Activated T-helper 9 cell treated with anti-CD3 and anti-CD28 coated beads, Interleukin-2, amount 50 U/mL, for 16 hours (primary cell): ENCODE measurements at places on chromosomes 4 and X.

DNA sequence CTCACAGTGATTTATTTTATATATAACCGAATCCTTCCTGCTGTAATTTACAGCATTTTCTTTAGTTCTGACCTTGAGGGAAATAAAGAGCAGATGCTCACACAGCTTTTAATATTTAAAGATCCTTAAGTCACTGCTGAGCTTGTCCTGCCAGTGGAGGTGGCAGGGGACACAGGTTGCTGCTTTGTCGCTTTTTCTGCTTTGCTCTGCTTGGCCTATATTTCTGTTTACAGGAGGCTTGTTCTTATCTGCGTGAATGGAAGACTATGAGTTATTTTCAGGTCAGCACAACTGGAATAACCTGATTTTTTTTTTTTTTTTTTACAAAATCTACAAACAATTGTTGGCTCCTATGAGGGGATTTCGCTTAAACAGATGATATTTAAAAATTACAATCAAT lies 2.3 kb downstream of the TXK start:
- no peak for DNase-seq

DNA sequence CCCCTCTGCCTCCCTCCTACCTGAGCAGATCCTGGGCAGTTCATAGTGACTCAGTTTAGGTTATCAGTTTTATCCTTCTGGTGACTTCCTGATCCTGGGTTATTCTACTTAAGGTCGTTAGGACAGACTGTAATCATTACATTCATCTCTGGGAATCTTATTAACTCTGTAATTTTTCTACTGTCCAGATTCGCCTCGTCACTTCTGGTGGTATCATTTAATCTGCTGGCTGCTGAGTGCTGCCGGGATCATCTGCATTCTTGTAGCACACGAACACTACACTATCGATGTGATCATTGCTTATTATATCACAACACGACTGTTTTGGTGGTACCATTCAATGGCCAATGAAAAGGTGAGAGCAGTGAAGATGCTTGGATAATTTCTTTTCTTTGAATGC lies 23.0 kb upstream of the CYP2U1 start:
- DNase-seq: no peak

GRCh38 chrX:44080083-44080482 lies 106.9 kb upstream of the NDP start:
- DNase-seq: no peak

DNA sequence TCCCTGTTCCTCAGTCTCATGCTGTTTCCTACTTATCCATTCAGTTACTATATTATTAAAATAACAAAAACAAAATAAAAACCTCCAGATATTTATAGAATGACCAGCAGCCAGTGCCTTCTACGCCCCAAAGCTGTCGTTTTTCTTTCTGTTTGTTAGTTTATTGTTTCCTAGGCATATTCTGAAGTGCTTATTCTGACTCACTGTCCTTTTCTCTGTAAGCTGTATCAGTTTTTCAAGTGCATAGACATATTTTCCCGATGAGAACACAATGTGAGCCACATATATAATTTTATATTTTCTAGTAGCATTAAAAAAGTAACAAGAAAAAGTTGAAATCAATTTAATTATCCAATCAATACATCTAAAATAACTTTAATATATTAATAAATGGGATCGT lies 2158.6 kb upstream of the TENM3 start:
- DNase-seq: no peak

- no peak for DNase-seq
These were observed 88.6 kb downstream of the NFKB1 start for GRCh38 chr4:102589743-102590142.

DNA sequence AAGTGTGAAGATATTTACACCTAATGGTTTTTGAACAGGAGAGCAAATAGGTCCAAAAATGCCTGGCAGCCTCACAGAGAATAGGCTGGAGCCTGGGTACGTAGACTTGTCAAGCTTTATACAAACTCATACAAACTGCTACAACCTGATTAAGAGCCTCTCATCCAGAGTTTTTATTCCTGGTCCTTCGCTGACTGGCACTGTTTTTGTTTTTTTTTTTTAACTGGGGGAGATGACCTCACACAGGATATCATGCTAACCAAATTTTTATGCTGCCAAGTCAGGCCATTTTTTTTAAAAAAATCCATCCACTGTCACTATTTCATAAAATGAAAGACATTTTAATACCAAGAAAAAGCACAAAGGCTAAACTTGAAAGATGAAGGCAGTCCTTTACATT lies 1.9 kb downstream of the FAM114A1 start:
- no peak for DNase-seq

DNA sequence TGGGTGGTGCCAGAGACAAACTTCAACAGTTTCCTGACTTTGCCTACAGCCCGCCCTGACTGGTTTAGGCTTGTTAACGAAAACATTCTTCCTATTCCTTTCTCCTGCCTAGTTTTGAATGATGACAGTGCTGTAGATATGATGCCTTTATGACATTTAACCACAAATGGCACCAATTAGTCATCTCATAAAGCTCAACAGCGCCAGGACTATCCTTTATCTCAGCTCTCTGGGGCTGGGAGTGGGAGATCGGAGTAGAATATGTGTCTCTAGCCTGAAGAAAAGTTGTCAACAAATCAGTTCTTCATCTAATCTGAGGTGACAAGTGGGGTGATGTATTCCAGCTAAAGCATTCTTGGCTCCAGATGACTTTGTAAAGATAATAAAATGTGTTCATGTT lies 64.6 kb upstream of the SH3RF1 start:
- DNase-seq: no peak

DNA sequence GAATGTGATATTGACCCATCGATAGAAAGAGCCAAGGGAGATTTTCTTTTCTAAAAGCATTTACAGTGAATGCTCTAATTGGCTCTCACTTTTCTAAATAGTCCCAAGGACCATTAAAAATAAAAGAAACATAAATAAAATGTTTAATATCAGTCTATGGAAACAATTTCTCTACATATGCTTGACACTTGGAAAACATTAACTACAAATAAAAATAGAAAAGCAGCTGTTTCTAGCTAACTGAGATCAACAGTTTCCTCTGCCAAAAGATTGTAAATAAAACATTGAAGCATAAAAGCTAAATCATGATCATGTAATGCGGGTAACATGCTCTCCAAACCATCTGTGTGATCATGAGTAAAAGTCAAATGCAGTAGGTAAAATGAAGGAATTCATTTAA lies 49.7 kb downstream of the CORIN start:
- DNase-seq: no peak

DNA sequence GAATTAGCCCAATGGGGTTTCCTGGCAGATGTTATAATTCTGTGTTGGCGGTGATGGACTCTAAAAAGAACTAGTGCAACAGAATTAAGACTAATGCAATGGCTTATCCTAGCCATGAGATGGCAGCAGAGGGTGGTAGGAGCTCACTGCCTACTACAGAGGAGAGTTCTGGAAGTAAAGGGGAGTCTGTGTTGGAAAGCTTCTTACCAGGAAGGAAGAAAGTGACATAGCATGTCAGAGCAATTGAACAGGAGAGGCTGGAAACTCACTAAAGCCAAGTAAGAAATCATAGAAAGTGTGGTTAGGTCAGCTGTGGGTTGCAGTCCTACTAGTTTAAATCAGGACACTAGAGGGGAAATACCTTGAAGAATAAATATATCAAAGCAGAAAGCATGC lies 6.3 kb upstream of the TRPC5OS start:
- DNase-seq: no peak

- DNase-seq: no peak
These were observed 54.5 kb downstream of the ASB9 start for GRCh38 chrX:15215366-15215765.

DNA sequence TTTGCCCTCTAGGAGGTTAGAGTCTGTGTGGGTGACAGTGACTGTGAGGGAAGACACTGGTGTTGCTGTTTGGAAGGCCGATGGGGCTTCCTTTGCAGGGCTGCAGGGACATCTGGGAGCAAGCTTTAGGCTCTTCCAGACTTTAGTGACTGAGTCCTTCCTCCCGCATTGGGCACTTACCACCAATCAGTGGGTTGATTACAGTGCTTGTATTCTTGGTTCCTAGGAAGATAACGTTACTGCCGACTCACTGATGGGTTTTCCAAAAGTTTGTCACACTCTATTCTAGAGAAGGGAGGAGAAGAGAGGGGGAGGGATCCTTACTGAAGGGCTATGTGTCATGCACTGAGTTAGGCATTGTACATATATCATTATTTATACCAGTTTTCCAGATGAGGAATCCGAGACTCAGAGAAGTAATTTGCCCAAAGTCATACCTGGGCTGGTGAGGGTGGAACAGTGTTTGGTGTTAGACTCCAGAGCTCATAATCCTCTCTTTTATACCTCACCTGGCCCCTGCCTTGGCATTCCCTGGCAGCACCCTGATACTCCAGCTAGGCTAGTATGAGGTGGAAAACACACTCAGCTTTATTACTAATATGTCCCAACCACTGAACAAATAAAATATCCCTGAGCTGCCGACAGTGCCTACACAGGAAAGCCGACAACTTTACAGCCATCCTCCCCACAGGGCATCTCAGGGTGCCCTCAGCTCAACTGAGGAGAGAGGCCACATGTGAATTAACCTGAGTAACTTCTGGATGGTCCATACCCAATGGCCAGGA lies 3.8 kb downstream of the CHST7 start:
- DNase-seq: no peak

DNA sequence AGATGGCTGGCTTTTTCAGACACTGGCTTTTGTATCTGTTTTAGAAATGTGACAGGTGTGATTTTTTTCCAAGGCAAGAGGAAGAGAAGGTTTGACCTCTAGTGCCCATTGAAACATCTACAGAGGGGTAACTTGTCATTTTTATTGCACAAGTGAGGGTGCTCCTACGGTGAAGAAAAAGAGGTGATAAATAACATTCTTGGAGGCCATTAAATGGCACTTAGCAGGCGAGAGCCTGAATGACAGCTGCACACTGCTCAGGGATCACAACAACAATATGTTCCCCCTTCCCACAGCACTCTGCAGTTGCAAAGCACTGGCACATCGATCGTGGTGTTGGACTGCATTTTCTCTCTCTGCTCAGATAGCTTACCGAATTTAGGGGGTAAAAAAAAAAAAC lies 22.9 kb downstream of the FAM184B start:
- no peak for DNase-seq

DNA sequence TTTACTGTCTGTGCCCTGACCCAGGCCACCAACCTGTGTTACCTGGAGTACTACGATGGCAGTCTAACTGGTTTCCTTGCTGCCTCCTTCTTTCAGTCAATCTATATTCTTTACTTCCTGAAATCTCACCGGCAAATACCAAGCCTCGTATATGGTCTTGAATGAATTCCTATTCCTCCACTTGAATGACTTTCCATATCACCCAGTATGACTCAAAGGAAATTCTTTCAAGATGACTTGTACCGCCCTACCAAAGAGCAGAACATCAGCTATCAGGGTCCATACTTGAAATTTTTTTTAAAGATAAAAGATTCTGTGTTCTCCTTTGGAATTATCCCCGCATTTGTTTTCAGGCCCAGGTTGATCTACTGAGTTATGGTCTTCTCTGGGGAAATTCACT lies 378.0 kb downstream of the AFF2 start:
- no peak for DNase-seq

DNA sequence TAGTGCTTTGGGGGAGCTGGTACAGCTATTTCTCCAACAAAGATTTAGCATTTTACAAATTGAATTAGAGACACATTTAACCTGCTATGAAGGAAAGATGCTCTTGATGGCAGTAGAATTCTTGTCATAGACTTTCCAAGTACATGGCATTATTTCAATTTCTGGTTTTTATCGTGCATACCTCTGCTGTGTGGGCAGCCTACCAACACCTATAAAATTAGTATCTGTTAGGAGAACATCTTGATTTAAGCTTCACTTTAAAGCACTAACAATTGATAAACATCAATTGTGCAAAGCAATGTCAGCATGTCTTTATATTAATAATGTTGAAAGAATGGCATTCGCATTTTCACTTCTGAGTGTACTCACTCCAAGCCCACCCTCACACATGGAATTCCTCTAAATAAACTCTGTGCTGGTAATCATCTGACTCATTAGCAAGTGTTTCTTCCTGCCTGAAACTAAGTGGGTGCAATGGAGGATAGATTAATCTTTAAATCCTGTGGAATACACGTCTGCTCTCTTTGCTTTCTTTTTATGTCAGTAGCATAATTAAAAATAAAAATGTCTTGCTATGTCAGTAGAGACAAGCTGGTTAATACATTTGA lies 279.8 kb upstream of the MAGEB18 start:
- no peak for DNase-seq

GRCh38 chr4:113449410-113449974 lies 312.0 kb downstream of the CAMK2D start:
- no peak for DNase-seq

GRCh38 chrX:109831326-109831985 lies 98.4 kb upstream of the ACSL4 start:
- DNase-seq: no peak

GRCh38 chr4:27619435-27619834 lies 758.8 kb downstream of the STIM2 start:
- DNase-seq: no peak

GRCh38 chr4:62899646-62900364 lies 1509.4 kb downstream of the TECRL start:
- no peak for DNase-seq

DNA sequence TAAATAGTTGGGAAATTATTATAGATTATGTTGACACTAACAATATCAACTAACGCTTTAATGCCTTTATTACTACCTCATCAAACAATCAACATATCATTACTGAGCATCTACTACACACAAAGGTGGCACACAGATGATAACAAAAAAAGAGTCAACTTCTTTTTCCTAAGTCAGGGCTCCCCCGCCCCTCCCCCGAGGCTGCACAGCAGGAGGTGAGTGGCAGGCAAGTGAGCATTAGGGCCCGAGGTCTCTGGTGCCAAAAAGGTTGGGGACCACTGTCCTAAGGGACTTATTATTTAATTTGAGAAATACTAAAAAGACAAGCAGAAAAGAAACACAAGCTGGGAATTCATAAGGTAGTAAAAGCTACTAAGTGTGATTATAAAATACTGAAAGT lies 50.3 kb upstream of the MCF2 start:
- no peak for DNase-seq

- DNase-seq: no peak
These were observed 300.1 kb upstream of the SLC7A11 start for GRCh38 chr4:138542191-138542776.

GRCh38 chr4:25019501-25019900 lies 11.2 kb downstream of the LGI2 start:
- DNase-seq: no peak

DNA sequence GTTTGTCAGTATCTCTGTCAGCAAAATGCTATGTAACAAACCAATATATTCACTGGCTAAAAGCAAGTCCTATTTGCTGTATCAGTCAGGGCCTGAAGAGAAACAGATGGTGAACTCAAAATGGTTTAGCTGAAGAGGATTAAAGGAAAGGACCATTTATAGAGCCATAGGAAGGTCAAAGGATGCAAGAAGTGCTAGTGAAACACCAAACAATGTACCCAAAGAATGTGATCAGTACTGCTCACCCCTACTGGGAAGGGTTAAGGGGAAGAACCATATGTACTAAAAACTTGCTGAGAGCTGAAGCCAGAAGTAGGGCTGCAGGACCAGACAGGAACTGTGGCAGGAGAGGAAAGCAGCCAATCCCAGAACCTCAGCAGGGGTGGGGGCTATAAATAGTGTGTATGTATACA lies 479.3 kb downstream of the INPP4B start:
- no peak for DNase-seq

- DNase-seq: no peak
These were observed 25.0 kb downstream of the MFAP3L start for GRCh38 chr4:170001011-170001744.
